ENCODE measurements at places on chromosomes 6 and 20.

DNA sequence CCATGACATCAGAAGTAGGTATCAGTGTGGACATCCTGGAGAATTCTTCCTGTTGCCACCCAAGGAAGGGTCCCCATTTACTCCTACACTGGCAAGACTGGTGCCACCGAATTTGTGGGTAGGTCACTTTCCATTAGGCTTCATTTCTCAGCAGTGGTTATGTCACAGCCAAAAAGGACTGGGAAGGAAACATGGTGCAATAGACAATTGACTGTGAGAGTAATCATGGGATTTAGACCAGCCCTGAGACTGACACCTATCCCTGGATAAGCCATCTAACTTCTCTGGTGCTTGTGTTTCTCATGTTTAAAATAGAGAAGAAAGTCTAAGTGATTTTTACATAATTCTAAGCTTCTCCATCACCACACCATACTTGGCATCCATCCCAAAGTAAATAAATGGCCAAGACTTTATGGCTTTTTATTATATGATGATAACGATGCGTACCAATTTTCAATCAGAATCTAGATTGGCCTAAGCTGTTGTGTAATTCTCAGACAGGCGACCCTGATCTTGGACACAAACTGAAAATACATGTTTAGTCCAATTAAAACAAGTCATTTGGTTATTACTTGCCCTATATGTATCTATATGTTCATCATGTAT is 10.2 kb downstream of the SMPDL3A start:
- no peak for DNase-seq

DNA sequence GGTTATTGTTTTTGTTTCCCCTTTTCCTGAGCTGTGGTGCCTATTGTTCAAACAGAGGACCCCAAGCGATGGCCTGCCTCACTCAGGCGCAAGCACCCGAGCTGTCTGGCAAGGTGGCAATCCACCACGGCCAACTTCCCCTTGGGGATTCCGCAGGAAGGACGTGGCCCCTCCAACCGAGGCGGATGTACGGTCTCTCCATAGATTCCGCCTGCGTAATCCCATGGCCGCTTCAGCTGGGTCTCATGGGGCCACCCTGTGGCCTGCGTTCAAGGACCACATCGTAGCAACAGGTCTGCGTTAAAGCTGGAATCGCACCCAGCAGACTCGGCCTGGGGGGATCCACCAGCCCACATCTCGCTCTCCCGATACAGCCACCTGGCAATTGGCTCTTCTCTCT is 79.9 kb downstream of the CEBPB start:
- DNase-seq, result no peak

DNA sequence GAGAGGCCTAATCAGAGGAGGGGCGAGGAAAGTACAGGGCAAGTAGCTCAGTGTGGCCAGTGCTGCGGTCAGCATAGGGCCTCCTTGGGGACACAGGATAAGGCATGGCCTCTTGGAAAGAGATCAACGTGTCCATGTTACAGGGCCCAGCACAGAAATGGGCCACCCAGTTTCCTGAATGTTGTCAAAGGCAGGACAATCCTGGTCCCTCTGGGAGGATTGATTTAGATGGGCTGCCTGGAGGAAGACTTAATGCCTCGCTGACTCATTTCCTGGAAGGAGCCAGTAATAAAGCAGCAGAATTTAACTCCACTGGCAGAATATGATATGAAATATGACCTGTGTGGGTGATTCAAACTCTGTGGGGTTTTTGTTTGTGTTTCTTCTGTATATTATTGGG is 16.6 kb downstream of the DDO start:
- no peak for DNase-seq

GRCh38 chr6:28896505-28897368 is 27.0 kb downstream of the TRIM27 start:
- DNase-seq, result no peak

Measured in NCI-H1436 treated with DMSO at 0.1 percent for 48 hours (cell line).